ENCODE measurements at places on chromosomes 4 and X. TPM values are rescaled to one million over a fixed set of nuclear protein-coding genes. Genes with fewer than 3 reads are reported as not detected.

Gene CSAG3
- not detected for total RNA-seq

Gene FAM193A
- 14.5 TPM for total RNA-seq

Gene S100G
- not detected for total RNA-seq

Gene KLHL4
- 1.0 TPM for total RNA-seq

Gene AMBN
- not detected for total RNA-seq

Gene RBM47
- total RNA-seq = 2.4 TPM

Gene PAGE2
- total RNA-seq = not detected

Gene LEF1
- total RNA-seq = 0.51 TPM

Gene SATL1
- total RNA-seq = not detected

Gene PPP2R2C
- 8.1 TPM for total RNA-seq

Gene NPY2R
- total RNA-seq = not detected

Gene NPY1R
- total RNA-seq = 0.62 TPM

Gene PAGE5
- not detected for total RNA-seq

Gene H2BW2
- not detected for total RNA-seq

Gene EVC2
- total RNA-seq = 1.6 TPM

Gene AKAP14
- not detected for total RNA-seq

Measured in Right ventricle myocardium superior (tissue), 1 donor.